ENCODE measurements at places on chromosomes 11 and 22.

DNA sequence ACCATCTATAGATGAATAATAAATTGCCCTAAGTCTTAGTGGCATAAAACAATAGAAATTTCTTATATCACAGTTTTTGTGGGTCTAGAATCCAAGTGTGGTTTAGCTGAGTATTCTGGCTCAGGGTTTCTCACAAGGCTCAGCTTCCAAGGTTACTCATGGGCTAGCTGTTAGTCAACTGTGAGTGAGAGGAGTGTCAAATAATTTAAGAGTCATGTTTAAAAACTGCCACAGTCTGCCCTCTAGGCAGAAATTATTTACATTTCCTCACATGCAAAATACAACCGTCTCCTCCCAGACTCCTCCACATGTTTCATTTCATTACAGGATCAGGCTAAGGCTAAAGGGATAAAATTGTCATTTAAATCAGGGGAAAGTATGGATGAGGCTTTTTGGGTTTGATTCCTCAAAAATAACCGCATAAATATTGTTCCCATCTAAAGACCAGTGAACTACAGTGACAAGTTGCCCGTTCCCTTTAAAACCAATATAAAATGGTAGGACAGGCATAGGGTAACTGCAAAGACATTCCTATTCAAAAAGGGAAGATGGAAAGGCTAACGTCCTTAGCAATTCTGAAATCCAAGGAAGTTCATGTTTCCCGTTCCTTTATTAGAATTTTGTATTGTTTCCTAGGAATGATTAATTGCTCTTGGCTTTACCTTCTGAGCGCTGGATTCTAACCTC lies 324.3 kb downstream of the DYNC2H1 start:
- no peak for DNase-seq

- no peak for DNase-seq
Observed at GRCh38 chr11:66008468-66009101, 3.2 kb upstream of the CST6 start.

DNA sequence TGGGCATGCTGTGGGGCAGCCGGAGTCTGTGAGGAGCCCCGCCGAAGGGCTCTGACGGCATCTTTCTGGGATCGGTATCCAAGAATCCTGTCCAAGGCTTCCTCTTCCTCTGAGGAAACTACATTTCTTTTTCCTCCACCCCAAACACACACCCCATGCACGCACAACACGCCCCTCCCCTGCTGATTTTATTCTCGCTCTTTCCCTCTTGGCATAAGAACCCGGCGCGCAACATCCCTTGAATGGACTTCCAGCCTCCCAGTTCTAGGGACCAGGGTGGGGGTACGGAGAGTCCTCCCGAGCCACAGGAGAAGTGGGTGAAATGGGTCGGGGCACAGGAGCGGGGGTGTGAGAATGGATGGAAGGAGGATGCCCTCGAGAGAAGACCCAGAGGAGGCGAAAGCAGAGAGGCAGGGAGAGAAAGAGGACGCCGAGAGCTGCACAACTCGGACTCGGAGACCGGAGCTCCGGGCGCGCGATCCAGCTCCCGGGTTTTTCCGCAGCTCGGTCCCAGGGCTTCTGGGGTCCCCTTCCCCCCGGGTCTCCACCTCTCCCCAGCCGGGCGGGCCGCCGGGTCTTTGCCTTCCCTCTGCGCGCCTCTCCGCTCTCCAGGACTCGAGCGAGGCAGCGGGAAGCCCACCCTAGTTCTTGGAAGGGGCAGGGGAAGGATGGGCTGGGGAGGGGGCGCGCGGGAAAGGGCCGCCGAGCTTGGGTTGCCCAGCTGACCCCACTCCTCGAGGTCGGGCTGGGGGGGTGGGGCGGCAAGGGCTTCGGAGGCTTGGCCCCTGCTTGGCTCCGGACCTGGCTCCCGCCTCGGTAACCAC lies 1.5 kb upstream of the LARGE1 start:
- DNase-seq, result no peak

GRCh38 chr11:79189055-79189454 lies 251.8 kb downstream of the TENM4 start:
- DNase-seq, result no peak
